ENCODE measurements at places on chromosomes 7 and 10.
A peak's percentile ranks its signal among the peaks of the same experiment; 100 is the strongest.

GRCh38 chr10:14499601-14499904 lies 168.8 kb upstream of the FRMD4A start:
- no peak for DNase-seq

DNA sequence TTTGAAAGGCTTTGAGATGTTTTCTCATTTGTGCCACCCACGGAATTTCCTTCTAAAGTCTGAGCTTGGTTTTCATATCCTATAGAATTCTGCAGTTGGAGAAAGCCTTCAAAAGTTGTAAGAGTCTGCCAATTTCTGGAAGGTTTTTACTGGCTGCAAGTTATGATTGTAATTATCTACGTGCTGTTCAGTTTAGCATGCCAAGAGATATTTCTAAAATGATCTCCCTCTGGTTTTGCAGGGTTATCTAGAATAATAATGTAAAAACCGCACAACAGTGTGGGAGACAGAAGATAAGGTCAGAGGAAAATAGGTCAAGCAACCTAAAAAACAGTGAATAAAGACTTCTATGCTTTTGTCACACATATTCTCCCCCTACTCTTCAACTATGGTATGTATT lies 69.3 kb downstream of the MTERF1 start:
- no peak for DNase-seq

DNA sequence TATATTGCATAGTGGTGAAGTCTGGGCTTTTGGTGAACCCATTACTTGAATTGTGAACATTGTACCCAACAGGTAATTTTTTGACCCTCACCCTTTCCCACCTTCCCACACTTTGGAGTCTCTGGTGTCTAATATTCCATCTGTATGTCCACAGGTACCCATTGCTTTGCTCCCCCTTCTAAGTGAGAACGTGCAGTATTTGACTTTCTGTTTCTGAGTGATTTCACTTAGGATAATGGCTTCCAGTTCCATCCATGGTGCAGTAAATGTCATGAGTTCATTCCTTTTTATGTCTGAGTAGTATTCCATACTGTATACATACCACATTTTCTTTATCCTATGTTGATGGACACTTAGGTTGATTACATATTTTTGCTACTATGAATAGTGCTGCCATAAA lies 91.5 kb upstream of the KIF5B start:
- no peak for DNase-seq

DNA sequence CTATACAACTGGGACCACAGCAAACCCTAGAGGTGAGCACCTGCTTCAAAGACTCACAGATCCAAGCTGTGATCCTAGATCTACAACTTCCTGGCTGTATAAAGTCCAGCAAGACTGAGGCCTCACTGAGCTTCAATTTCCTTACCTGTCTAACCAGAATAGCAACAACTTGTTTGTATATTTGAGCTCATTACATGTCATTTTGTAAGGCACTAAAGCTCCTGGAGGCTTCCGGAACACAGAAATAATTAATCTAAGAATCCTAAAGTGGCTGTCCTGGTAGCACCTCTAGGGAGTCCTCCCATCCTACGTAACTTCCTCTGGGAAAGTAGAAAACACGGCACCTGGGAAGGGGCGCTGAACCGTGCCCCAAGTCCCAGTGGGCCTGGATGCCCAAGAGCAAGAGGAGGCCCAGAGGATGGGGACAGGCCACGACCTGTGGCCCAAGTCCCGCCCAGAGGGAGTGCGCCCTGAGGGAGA lies 39.4 kb downstream of the HK1 start:
- no peak for DNase-seq

GRCh38 chr7:73738220-73738611 lies 386 bp downstream of the ABHD11 start:
- peak; percentile 63 for DNase-seq

DNA sequence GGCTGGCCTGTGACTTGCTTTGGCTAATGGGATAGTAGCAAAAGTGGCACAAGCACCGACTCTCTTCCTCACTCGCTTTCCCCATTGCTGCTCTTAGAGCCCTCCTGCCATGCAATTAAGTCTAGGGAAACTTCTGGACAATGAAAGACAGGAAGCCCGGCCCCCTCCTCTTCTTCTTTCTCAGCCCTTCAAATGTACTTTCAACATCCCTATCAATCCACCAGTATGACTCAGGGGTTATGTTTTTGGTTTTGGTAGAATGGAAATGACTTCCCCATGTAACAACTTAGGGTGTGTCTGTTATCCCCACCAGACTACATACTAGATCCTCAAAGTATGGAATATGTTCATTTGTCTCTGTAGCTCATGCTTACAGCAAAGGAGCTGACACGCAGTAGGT lies 139.0 kb upstream of the GDF10 start:
- DNase-seq, result no peak

DNA sequence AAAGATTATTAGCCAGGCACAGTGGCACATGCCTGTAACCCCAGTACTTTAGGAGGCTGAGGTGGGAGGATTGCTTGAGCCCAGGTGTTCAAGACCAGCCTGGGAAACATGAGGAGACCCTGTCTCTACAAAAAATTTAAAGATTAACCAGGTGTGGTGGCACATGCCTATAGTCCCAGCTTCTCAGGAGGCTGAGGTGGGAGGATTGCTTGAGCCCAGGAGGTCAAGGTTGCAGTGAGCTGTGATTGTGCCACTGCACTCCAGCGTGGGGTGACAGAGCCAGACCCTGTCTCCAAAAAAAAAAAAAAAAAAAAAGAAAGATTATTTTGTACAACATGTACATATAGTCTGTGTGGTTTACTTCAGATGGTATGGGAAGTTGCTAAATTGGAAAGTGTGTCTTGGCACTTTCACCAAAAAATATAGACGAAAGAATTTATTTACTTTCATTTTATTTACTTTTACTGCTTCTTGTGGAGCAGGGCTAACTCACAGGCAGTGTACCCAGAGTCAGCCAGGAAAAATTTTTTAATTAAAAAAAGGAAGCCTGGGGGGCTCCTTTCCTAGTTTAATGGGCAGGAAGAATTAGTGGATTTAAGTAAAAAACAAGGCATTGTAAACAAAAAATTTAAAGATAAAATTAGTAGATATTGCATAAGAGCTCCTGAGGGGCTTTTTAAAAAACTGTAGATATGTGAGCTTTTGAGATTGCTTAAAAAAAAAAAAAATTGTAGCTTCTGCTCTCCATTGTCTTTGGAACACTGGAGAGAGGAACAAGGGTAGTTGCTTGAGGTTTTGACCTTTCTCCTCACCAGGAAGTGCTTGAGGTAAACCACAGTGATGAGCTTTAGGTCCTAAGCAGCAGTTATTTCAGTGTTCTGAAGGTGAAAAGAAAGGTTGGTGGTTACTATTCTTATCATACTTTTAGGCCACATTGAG lies 44.6 kb upstream of the VDAC2 start:
- DNase-seq, result no peak

GRCh38 chr7:95479992-95480624 lies 5.6 kb upstream of the ASB4 start:
- DNase-seq, result no peak

DNA sequence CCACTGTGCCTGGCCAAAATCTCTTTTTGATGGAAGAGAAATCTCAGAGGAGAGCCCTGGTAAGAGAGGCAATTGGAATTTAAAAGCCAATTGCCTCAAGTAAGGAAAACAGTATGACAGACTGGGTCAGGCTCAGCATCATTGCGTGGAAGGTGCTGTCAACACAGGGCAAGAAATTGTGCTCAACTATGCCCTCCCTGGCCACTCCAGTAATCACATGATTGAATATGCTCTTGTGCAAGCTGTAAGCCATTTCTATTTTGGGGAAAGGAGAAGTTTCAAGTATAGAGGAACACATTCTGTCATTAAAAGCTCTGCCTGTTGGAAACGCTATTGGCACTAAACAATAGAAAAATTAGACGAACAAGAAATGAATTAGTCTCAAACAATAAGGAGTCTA lies 1127.7 kb downstream of the REEP3 start:
- DNase-seq, result no peak

- DNase-seq, result peak; percentile 94
These were observed at the start of the genes CNPY4 and TAF6 for GRCh38 chr7:100119072-100119969. Gene CNPY4, plus strand, starts transcription at chr7:100119634. Its CDS starts 111 bp downstream, at chr7:100119745. Gene TAF6, minus strand, starts transcription at chr7:100119358. Its CDS starts 5,149 bp downstream, at chr7:100114209.

DNA sequence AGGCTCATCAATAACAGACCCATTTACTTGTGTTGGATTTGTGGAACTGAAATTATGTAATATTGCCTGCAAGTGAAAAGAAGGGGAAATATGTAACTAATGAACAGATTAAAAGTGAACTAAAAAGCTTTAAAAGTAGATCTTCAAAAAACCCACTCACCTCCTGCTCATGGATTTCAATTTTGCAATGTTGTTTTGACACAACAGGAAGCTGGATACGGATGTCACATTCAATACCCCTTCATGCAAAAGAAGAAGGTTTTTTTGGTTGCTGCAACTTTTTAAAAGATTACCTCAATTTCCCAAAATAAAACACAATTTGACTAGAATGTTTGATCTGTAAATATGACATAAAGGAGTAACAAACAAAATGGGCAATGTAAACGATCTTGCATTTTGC lies 3.3 kb downstream of the MKI67 start:
- no peak for DNase-seq

GRCh38 chr7:87858417-87859100 lies 17.6 kb downstream of the SLC25A40 start:
- no peak for DNase-seq

DNA sequence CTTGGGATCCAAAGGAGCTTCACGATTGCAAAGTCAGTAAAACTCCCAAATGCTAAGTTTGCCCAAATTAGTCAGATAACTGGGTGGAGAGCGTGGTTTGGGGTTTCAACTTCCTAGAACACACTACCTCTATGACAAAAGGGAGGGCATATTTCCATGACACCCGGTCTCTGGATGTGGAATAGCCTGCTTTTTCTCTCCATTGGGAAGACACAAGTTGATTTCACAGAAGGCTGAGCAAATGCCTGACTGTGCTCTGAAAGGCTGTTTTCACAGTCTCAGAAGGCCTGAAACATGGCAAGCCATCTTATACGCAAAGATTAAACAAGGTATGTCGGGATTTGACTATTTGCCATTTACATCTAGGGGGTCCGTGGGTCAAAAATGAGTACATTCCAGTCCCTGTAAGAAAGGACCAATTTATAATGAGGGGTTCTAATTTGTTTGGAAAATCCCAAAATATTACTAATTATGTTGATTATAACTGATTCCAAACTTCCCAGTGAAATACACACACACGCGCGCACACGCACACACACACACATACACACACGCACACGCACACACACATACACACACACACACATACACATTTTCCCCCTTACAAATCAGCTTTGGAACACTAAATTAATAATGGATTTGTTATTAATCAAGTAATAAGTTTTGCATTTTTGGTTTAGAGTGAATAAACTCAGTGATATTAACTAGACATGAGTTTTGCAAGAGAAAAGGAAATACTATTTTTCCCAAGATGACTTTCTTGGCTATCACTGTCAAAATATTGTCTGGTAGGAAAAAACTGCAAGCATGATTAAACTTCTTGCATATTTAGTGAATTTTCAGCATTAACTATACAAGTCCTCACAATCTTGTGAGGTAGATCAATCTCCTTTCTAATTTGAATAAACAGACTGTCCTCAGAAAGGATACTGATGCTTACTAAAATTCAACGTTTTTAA lies 105.0 kb downstream of the PRTFDC1 start:
- no peak for DNase-seq

GRCh38 chr10:86815035-86815617 lies 58.7 kb downstream of the BMPR1A start:
- no peak for DNase-seq

- DNase-seq, result no peak
These were observed 25.2 kb upstream of the PLCE1 start for GRCh38 chr10:93968540-93968945.

GRCh38 chr10:70461397-70462348 lies 16.9 kb upstream of the PALD1 start:
- peak; percentile 40 for DNase-seq

DNA sequence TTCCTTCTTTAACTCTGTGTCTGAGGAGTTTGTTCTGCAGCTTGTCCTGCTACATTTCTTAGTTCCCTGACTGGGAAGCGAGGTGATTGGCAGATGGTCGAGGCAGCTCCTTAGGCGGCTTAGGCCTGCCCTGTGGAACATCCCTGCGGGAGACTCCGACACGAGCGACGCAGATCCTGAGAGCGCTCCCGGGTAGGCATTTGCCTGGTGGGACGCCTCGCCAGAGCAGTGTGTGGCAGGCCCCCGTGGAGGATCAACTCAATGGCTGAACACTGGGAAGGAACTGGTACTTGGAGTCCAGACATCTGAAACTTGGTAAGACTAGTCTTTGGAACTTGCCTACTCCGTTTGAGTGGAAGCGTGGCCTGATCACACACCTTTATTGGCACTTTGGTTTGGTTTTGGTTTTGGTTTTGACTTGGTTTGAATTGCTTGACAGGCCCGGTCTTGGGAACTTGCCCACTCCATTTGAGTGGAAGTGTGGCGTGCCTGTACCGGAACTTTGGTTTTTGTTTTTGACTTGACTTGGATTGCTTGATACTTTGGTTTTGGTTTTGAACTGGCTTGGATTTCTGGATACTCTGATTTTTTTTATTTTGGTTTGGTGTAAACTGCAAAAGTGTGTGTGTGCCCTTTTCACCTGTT lies 42.6 kb downstream of the MAP3K8 start:
- DNase-seq, result no peak

DNA sequence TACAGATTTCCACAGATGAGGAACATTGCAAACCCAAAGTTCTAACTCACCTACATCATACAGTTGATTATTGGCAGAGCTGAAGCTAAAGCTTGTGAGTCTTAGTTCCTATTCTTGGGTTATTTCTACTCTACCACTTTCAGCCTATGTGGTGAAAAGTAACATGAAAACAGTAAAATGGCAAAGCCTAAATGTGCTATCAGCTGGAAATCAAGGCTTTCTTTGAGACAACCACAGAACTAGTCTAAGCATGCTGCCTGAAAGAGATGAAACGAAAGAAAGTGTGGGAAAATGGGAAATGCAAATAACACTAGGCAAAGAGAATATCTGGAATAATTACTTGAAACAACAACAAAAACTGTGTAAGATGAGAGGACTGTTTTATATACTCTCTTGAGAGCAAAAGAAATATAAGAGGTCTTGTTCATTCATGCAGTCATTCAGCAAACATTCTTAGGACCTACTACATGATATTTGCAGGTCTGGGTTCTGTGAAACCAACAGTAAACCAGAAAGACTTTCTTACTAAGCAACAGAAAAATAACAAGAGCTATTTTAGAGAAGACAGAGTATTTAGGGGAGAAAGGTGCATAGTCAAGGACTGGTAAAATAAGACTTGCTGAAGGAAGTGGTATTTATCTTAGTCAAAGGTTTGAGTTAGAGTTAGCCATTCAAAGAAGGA lies 437.1 kb downstream of the HTR7 start:
- DNase-seq, result no peak

DNA sequence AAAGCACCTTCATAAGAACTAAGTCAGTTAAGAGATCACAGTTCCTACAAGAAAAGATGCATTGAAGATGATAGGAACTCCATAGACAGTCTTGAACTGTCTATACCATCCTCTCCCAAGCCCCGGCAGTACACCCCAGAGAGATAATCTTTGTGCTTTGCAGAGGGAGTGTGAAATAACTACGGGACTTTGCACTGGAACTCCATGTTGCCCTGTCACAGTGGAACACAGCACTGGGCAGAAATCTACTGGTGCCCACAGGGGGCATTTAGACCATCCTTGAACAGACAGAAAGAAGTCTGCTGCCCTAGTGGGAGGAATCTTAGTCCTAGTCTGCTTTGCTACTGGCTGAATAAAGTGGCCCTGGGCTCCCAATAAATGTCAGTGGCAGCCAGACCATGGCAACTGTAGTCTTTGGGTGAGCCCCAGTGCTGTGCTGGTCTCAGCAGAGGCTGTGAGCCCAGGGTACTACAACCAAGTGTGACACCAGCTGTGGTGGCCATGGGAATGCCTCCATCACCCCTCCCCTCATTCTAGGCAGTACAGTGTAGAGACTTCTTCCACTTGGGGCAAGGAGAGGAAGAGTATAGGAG lies 107.7 kb upstream of the TMEM168 start:
- DNase-seq, result no peak

GRCh38 chr10:71277914-71278665 lies 41.0 kb upstream of the SLC29A3 start:
- DNase-seq, result no peak
